ENCODE measurements at places on chromosomes 11 and 22.

- no peak for DNase-seq
Observed at GRCh38 chr11:41613326-41613725, 153.9 kb upstream of the LRRC4C start.

DNA sequence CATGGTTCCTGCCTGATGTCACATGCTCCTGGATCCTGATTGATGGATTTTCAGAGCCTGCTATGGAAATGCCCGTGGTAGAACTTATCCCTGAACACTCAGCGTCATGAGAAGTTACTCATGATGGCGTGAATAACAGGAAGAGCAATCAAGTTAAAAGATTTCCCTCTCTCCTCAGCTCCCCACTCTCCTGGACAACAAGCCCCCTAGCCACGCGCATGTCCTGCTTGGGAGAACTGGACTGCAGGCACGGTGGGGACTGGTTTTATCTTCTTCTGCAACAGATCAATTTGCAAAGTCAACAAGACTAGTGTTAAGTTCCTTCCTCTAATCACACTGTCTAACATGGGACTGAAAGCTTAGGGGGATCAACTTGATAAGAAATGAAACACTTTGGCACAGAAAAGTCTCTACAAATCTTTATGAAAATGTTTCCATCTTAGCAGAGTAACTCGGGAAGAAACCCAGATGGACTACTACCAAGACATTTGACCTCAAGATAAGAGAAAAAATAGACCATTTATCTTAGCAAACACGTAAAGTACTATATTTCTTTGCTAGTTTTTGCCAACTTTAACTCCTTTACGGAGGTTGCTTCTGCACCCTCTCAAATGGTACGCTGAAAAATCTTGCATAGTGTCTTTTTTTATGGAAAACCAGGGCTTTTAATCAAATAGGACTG, 27.6 kb downstream of the POU2AF1 start:
- DNase-seq = no peak

DNA sequence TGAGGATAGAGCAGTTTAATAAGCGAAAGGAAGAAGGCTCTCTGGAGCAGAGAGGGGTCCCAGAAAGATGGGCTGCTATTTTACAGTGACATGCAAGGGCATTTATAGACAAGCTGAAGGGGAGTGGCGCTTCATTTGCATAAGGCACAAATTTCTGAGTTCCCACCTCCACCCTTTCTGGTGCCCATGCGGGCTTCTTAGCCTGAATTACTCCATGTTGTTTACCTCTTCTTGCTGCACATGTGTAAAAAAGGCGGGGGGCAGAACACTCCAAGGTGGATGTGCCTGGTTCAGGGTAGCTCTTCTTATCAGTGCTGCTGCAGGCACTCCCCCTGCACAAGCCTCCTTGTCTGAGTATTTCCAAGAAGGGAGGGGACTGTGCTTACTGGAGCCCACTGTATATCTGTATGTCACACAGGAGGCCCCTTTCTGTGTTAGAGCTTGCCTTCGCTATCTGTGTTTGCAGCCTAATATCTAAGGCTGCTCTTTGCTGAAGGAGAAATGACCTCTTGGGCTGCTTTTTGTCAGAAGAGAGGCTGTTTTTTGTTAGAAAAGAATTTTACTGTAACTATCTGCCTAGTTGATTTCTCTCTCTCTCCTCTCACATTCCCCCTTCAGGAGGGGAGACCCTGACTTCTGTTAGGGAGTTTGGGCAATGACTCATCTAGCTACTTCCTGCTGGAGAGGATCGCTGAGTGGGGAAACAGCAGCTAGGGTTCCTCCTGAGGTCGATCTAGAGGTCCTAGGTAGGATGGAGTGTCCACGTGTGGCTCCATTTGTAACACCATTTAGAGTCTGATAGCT, 1057.0 kb upstream of the CNTN5 start:
- DNase-seq = no peak

DNA sequence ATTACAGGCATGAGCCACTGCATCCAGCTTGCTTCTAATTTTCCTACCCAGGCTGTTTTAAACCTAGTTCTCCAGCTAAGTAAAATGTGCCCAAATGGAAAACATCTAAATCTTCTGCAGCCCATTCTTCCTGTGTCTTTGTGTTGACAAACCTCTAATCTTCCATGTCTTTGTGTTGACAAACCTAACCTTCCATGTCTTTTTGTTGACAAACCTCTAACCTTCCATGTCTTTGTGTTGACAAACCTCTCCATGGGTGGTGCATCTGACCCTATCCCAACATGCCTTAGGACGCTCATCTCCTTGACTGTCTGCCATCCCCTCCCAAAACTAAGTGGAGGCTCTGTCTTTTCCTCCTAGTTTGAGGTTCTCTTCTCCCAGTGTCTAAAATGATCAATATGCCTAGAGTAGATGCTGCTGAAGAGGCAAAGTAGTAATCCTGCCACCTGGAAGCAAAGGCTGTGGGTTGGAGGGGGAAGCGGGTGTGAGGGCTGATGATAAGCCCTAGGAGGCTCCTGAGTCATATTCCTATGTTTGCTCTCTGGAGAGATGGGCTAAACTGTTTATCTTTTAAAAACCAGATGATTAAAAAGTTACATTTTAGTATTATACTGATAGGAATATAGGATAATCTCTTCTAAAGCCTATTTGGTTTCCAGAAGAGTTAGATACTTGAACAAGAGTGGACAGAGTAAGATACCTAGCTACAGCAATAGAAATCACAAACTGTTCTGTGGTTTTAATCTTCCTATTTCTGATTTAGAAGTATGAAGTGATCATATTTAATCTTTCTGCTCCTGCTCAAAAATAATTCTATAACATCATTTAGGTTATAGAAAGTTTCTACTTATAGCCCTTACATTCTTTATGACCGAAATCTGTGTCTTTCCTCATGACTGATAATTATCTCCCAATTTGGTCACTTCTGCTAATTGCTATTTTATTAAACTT, 7.9 kb downstream of the FEN1 start:
- DNase-seq = no peak

GRCh38 chr11:43784866-43785265, 95.8 kb upstream of the ALKBH3 start:
- no peak for DNase-seq

DNA sequence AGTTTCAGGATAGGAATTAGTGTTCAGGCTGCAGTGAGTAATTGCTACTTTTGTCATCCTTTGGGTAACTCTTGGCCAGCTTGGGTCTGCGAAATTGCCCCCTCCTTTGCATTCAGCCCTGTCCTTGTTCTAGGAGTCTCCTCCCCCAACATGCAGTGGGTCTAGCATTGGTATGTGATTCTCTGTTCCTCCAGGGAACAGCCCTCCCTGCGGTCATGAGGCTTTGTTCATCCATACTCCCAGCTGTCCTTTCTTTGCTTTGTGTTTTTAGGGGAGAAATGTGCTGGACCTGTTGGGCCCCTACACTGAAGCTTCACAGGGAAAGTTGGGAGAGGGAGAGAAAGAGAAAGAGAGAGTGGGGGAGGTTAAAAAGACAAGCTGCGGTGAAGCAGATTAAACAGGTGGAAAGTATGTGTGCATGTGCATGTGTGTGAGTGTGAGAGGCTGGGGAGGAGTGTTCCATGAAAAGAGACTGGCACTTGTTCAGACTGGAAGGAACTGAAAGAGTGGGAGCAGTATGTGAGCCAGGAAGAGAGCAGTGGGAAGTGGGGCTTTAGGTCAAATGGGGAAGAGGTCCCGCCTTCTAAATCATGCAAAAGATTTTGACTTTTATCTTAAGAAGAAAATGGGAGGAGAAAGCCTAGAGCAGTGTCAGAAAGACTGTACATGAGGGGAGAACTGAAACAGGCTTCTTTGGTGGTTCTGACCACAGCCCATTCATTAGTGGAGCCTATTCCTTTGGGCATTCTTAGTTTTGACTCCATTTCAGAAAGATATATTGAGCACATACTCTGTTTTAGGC, 17.9 kb upstream of the SESN3 start:
- DNase-seq = no peak

DNA sequence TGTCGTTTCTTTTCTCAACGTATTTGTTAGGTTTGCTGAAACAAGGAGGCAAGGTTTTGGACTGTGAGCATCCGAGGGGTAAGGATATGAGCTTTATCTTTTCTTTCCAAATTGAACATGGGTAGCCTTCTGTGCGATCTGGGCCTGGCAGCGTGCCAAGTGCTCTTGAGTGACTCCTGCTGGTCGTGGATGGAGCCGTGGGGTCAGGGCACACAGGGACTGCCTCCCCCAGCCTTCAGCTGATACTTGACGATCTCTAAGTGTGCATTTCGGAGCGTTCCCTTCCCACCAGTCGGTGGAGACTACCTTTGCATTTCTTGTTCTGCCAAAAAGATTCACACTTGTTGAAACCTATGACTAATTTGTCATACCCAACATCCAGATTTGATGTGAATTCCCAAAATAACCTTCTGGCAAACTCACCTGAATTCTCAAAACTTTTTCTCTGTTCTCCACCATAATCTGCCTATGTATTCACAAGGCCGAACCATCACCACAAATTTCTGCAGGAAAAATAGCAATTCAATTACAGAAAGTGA, 40.1 kb upstream of the CLMP start:
- DNase-seq = peak; percentile 9

DNA sequence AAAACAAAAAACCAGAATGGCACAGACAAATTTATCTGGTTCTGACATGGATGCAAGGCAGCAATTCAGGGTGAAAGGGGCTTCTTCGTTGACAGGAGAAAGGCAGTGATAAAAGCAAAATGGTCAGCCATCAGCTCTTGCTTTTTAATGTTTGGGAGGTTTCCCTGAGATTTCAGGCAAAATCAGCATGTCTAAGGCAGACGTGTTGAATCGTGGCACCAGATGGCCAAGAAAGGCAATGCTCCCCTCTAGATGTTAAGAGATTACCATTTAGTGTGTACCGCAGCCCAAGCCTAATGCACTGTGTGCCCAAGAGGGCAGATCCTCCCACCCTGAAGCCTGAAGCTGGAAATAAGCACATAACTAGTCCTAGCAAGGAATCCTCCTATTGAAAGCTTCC, 88.8 kb upstream of the GALNT18 start:
- no peak for DNase-seq

DNA sequence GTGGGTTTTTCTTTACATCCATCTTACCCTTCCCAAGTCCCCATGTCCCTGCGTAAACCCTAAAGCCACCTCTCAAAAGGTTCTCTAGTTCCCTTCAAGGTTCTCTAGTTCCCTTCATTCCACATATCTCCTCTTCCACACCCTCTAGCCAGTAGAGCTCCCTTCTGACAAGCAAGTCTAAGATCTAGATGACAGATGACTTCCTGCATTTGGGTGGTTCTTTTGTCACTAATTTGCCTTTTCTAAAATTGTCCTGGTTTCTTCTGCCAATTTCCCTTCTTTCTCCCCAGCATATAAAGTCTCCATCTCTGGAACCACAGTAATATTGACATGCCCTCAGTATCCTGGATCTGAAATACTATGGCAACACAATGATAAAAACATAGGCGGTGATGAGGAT, 7.8 kb downstream of the CD3E start:
- no peak for DNase-seq

DNA sequence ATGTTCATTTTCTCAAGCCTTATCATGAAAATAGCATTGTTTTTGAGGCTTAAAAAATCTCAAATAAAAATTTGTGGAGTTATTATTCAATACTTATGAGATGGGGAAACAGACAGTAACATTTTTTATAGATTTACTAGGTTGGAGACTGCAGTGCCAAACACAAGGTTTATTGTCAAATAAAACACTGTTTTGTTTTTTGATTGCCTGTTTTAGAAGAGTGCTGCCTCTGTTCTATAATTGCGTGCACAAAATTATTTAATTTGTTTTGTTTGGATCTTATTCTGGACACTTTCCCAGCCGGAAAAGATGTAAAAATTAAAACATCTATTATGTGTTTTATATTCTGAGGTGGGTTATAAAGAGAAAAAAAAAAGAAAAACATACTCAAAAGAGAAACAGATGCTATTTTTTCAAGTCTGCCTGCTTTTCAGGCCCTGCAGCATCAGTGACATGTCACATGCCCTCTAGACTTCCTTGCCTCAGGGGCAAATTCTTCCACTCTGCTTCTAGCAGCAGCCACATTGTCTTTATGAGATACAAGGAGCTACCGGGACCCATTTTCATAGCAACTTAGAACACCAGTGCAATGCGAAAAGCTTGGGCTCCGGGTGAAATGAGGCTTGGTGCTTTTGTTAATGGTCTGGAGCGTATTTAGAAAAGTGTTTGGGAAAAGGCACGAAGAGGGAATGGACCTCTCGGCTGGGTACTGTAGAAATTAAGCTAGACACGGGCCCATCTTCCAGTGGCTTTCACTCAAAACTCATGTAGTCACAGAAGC, 77.5 kb downstream of the EFCAB6 start:
- DNase-seq = no peak

GRCh38 chr11:44729063-44729462, 2.3 kb downstream of the TSPAN18 start:
- DNase-seq = no peak

DNA sequence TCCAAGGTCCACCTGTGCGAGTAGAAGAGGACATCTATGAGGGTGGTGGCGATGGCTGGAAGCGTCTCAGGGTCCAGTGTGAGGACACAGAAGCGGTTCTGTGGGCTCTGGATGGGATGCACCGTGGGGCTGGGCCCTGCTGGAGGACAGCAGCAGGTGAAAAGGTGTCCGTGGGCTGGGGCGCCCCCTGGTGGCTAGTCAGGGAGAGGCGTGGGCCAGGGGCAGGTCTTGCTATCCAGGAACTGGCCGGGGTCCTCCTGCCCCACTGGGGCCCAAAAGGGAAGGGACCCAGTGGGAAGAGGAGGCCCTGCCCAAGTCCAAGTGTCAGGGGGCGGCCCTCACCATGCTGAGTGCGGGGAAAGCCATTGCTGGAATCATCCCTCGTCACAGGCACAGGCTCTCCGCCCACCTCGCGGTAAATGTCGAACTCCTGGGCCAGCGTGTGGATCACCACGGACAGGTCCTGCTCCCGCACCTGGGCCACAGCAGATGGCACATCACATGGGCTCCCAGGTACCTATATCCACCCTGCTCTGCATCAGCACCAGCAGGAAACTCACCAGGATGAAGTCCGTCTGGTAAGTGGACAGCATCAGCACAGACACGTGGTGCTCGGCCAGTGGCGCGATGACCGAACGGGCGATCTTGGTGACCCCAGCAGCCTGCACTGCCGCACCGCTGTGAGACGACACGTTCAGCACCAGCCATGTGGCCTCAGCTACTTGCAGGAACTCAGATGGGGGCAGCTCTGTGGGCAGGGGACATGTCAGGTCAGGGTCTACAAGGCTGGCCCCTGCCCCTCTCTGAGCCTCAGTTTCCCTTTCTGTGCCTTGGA, 2.3 kb downstream of the CASTOR1 start:
- DNase-seq = peak; percentile 66

- DNase-seq = no peak
Observed at GRCh38 chr11:28417601-28418323, 309.6 kb downstream of the METTL15 start.

- no peak for DNase-seq
Observed at GRCh38 chr11:83162377-83162776, 5.4 kb downstream of the PCF11 start.

DNA sequence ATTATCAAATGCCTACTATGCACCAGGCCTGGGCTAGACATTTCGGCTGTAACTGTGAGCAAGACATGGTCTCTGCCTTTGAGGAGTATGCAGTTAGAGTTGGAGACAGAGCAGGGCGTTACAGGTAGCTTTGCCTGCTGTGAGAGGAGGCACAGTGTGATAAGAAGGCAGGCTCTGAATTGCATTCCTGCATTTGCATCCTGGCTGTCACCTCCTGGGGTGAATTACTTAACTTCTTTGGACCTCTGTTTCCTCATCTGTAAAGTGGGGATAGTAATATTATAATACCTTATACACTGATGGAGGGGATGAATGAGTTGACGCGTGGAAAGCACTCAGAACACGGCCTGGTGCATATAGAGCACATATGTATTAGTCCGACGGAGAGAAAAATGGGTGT, 118.1 kb upstream of the ARHGAP20 start:
- no peak for DNase-seq
